ENCODE measurements at places on chromosomes 7 and 10.

GRCh38 chr7:94890216-94890615 lies 17.2 kb upstream of the PPP1R9A start:
- no peak for DNase-seq

- no peak for DNase-seq
Measured at GRCh38 chr7:4667776-4668509, 14.2 kb upstream of the FOXK1 start.

DNA sequence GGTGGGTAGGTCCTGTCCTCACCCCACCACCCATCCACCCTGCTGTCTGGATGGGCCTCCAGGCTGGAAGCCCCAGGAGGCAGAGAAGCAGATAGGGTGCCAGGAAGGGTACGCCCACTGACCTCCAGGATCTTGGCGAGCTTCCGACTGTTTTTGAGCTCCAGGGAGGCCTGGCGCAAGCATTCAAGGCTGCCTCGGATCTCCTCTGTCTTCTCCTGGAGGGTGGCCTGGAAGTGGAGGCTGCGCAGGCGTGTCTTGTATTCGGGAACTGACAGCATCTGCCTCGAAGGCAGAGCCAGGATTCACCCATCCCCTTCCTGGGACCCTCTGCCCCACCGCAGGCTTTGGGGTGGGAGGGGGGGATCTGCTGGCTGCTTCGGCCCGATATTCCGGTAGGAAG lies 48.4 kb downstream of the GRID2IP start:
- DNase-seq, result no peak

DNA sequence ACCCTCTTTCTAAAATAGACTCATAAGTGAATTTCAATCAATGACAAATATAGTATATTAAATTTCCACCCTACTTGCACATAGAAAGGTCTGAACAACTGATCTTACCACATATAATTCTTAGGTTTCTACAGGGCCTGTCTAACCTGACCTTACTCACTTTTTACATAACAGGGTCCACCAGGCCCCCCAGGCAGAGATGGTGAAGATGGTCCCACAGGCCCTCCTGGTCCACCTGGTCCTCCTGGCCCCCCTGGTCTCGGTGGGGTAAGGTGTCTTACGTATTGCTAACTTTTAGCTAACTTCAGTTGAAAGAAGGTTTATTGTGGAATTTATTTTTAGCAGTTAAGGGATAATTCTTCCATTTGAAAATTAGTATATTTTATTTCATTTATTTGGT lies 5.3 kb downstream of the COL1A2 start:
- DNase-seq, result no peak

GRCh38 chr7:89072081-89072480 lies 276.5 kb upstream of the TEX47 start:
- no peak for DNase-seq

- no peak for DNase-seq
Measured at GRCh38 chr7:34019301-34019790, 114.0 kb downstream of the BMPER start.

DNA sequence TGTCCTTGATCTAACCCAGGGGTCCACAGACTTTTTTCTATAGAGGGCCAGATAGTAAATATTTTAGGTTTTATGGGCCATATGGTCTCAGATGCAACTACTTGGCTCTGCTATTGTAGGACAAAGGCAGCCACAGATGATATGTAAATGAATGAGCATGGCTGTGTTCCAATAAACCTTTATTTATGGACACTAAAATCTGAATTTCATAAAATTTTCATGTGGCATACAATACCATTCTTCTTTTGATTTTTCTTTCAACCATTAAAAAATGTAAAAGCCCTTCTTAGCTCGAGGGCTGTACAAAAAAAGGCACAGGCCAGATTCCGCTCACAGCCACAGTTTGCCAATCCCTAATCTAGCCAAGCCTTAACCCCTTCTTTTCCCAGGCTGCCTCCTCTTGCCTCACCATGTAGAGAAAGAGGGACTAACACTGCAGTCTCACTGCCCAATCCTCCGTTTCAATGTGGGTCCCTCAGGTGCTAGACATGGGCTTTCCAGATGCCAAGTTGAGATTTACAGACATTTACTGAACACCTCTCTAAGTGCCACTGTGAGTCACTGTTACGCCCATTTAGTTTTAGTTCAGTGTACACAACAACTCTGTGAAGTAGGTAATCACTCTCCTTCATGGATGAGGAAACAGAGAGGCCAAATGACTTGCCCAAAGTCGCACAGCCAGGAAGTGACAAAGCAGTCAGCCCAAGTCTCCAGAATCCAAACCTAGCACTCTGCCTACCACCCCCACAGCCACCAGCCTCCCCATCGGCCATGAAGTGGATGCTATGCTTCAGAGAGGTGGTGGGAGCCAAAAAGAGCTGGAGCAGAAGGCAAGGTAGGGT lies 132.6 kb upstream of the PDLIM1 start:
- no peak for DNase-seq

GRCh38 chr7:124784879-124785818 lies 19.6 kb upstream of the GPR37 start:
- no peak for DNase-seq

DNA sequence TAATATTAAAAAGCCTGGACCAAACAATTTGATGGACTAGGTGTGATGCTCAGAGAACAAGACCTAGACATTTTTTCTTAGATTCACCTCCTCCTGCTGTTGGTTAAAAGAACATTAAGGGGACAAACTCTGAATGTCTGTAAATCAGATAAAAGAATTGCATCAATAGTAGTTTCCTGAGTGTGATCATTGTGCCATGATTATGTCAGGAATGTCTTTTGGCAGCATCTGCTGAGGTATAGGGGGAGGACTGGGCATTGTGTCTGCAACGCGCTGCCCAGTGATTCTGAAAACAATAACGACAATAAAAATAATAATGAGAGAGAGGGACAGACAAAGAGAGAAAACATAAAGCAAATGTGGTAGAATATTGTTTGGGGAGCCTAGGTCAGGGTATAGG lies 6.9 kb downstream of the C7orf57 start:
- no peak for DNase-seq

DNA sequence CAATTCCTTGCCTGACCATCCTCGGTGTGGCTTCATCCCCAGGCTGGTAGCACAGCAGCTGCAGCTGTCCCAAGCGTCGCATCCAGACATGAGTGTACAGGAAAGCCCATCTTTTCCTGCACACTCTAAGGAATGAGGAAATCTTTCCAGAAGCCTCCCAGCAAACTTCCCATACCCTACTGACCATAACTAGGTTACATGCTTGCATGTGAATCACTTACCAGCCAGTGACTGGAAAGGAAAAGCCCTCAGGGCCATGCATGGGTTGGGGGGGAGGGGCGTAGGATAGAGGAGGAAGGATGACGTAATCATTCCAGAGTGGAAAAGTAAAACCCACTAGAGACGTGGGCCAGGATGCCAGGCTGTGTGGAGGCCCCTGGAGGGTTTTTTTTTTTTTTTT lies 18.9 kb upstream of the ZNF212 start:
- no peak for DNase-seq

GRCh38 chr10:29878492-29878891 lies 180.9 kb downstream of the JCAD start:
- DNase-seq, result no peak

DNA sequence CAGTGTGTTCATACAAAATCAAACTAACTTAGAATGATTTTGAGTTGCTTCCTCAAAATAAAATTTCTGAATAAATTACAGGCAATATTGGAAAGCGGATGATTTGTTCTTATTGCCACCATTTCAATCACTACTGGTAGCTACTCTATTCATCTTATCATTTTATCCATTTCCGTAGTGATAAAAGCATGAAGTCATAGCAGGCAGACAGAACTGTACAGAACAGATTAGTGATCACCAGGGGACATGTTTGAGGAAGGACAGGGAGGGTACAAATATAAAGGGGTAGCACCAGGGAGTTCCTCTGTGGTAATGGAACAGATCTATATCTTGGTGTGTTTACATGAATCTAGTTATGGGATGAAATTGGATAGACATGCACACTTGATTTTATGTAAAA lies 138.5 kb downstream of the WNT2 start:
- DNase-seq, result no peak

DNA sequence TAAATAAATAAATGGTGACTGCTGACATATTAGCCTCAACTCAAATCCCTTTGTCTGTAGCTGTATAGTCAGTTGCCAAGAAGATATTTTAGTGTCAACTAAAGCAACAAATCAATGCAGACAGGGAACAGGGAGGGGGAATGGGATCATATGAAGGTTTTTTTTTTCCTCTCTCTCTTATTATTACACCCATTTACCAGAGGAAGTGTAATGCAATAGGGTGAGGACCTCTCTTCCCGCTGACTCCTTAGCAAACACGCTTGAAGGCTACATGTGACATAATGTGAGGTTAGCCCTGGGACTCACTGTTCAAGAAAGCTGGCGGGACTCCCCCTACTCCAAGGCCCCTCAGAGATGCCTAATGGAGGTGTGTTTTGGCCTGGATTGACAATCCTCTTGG lies 88.2 kb downstream of the CHRM2 start:
- no peak for DNase-seq

GRCh38 chr10:59944339-59944935 lies 38.1 kb upstream of the CCDC6 start:
- DNase-seq, result no peak

- no peak for DNase-seq
Measured at GRCh38 chr10:103710490-103710889, 144.9 kb downstream of the SH3PXD2A start.

DNA sequence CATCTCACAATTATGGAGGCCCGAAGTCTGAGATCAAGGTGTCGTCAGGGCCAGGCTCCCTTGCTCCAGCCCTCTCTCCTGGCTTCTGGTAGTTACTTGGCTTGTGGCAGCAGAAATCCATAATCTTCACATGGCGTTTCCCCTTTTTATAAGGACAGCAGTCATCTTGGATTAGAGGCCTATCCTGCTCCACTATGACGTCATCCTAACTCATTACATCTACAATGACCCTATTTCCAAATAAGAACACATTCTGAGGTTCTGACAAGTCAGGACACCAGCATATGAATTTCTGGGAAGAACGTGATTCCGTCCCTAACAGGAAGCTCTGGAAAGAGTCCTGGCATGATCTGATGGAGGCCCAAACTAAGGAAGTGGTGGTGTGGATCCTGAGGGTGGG lies 35.8 kb downstream of the NEUROG3 start:
- no peak for DNase-seq

GRCh38 chr10:131223422-131223821 lies 88.1 kb downstream of the TCERG1L start:
- DNase-seq, result no peak

DNA sequence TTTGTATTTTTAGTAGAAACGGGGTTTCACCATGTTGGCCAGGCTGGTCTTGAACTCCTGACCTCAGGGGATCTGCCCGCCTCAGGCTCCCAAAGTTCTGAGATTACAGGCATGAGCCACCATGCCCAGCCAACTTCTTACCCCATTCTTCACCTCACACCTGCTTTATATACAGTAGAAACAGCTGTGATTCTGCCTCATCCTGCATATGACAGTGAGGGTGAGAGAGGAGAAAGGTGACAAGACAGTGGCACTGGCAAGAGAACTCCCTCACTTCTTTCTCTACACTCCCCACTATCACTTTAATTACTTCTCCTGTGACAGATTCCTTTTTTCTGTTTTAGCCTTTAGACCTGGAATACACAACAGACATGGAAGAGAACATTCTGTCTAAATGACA lies 61.8 kb upstream of the CAPZA2 start:
- no peak for DNase-seq

DNA sequence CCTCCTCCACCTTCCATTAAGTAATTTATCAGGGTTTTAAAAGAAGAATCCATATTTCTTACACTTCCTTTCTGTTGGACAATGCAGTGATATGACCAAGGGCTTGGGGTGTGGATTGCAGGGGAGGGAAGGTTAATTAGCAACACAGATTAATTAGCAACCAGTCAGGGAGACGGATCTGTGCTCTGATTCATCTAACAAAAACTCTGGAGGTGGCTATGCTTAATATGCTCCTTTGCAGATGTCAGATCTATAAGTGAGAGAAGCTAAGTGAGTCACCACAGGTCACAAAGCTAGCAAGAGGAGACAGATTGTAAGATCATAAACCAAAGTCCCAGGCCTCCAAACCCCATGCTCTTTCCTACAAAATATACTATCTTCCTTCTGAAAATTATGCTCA lies 178.8 kb upstream of the ITGB1 start:
- no peak for DNase-seq

- DNase-seq, result no peak
Measured at GRCh38 chr10:129203819-129204218, 263.2 kb upstream of the MGMT start.

- no peak for DNase-seq
Measured at GRCh38 chr7:106823631-106824030, 41.5 kb upstream of the PIK3CG start.

- DNase-seq, result no peak
Measured at GRCh38 chr7:80443325-80443724, 68.5 kb downstream of the GNAT3 start.

DNA sequence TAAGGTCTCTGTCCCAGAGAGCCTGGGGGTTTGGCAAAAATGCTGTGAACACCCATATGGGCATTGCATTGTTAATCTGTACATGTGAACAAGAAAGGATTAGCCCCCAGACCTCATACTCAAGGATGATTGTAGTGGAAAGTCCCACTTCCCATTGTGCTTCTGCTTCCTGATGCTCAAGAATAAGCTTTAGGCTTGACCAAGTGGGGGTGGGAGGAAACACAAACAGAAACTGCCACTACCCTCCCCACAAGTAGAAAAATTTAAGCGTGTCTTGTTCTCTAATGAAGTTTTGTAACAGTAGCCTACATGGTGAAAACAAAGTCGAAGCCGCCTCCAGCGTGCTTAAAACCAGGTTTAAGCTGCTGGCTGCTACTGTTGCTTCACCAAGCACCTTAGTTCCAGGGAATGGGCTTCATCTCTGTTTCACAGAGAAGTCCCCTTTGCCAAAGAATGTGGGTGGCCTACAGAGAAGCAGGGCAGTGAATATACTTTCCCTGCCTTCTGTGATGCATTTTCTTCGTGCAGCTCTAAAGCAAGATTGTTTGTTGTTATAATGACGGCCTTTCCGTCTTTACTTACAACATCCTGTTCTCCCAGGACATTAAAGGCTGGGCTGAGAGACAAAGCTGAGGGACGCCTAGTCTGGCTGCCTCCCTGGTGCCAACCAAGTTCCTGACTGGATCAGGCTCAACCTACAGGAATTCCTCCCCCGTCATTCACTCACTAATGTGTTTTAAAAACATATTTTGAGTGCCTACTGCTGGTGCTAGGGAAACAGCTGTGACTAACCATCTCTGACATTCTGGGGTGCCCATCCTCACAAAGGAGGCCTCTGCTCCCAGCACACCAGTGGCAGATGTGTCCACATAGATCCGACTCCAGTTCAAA lies 32.1 kb upstream of the CCSER2 start:
- DNase-seq, result no peak

DNA sequence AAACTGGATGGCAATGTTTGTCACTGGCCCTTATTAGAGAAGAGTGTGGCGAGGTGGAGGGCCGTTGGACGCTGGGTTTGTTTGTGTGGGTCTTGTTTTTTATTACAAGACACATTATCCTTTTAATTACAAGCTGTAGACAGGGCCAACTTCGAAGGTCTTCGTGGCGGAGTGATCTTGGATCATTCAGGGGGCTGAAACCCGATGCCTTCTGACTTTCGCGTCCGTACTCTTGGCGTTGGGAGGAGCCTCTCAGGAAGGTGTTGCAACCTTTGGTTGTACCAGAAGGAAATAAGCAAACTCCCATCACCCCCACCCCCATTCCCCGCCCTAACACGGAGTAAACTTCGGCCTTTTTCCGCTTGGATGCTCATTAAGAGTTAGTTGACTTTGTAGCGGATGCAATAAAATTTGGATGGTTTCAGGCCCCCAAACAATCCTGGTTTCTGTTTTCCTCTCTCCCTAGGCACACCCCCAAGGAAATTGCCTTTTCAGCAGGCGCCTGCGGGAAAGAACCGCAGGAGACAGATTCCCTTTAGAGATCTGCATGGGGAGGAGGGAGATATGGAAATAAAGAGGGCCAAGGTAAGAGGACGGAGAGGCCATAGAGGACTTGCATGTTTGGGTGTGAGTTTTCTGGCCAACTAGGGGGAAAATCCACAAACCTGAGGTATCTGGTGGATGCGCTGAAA lies 294.5 kb upstream of the NFE2L3 start:
- DNase-seq, result no peak
